ENCODE measurements at places on chromosomes 6 and 20.

DNA sequence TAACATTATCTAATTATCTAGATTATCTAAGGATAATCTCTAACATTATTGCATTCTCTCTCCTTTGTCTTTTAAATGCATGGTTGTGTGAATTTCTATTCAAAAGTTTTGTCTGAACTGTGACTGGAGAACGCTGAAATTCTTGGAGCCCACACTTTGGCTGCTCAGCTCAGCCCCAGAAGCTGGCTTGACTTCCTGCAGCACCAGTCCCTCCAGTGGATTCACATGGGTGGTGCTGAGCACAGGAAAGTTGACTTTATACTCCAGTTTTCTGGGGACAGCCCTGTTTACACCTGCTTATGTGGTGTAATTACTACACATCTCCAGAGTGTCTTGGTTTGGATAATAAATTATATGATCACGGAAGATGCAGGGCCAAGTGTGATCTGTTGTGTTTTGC is 255.1 kb upstream of the NOX3 start:
- DNase-seq = no peak

GRCh38 chr6:138331444-138331843 is 46.3 kb upstream of the SMIM28 start:
- no peak for DNase-seq

DNA sequence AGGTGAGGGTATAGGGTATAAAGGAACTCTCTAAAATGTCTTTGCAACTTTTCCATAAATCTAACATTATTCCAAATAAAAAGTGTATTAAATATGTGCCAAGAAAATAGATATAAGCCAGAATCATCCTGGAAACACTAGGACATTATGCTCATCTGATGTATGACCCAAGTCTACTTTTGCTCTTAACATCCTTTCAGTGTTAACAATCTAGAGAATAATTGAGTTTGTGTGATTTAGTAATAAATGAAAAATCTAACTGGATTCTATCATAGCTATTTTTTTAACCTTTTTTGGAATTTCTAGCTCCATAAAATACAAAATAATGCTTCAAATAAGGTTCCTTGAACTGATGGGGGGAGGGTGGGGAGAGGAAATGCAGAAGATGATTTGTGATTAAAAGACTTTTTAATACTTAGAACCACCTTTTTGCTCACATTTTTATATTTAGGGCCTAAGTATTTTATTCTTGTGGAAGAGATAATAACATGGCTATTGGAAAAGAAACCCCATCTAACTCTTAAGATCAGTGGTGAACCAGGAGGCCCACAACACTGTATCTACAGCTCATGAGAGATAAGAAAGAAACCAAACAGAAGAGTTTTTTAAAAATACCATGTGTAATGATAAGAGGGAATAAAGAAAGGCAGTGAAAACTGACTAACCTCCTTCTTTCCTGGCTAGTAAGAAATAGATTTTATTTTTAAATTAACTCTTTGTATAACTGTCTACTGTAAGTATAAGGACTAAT is 68.5 kb downstream of the PDSS2 start:
- no peak for DNase-seq

DNA sequence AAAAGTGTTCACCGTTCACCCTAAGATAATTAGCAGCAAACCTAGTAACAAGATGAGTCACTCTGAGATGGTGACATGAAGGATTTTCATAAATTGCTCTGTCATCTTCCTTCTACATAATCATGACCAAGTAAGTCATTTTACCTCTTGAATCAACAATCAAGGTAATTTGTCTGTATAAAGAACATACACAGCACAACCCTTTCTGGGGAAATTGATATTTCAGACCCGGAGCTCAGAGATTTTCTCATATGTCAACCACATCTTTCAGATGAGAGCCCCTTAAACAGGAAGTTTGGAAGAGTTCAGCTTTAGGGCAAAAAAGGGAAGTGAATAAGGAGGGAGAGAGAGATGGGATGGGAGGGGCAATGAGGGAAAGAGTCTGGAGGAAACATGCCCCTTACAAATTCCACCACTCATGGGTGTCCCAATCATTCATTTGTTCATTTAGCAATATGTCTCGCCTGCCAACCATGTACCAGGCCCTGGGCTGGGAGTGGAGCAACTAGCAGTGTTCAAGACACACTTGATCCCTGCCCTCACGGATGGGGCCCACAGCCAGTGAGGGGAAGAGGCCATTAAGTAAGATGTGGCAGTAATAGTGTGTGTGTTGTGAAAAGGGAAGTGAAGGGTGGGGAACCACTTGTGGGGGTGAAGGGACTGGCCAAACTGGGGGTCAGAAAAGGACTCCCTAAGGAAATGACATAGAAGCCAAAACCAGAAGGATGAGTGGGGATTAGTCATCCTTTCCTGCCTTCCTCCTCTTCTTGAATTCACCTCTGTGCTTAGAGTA is 190.9 kb downstream of the MAFB start:
- DNase-seq = no peak

DNA sequence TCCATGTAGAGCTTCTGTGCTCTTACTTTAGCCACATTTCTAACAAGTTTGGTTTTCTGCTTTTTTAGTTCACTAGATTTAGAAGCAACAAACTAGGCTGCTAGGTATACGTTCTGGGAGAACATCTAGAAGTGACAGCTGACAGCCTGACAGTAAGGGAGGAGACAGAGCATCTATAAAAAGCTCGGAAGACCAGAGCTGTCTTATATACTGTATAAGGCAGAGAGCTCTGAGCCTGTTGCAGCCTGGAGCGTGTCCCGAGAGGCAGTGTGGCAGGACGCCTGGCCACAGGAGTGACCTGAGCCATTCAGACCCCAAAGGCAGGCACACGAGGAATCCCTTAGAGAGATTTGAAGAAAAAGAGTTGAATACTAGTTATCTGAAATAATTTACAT is 24.6 kb downstream of the PPP1R14C start:
- DNase-seq = no peak

All from activated effector memory CD4-positive, alpha-beta T cell treated with anti-CD3 and anti-CD28 coated beads, Interleukin-2, amount 50 U/mL, for 16 hours (primary cell).